Stimulated activated CD4-positive, alpha-beta T cell treated with anti-CD3 and anti-CD28 coated beads, Interleukin-12 subunit alpha, Interleukin-12 subunit beta, amount 100 ng/mL, for 48 hours (primary cell): ENCODE measurements at places on chromosomes 7 and 10.

- no peak for DNase-seq
Observed at GRCh38 chr10:60098677-60099601, 192.6 kb upstream of the CCDC6 start.

DNA sequence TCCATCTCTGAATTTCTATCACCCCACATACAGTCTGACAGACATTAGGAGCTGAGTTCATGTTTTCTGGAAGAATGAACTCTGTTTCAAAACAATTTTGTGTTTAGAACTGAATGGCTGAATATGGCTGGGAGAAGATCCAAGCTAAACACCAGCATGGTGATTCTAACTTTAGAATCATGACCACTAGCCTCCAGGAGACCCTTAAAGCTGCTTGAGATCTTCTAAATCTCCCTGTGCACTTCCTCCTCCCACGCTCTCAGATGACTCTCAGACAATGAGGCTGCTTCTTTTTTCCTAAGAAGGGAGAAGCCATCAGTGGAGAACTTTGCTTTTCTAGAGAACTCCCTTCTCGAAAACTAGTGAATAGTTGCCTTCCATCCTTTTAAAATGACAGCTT, 711.2 kb downstream of the GRID1 start:
- DNase-seq: no peak

DNA sequence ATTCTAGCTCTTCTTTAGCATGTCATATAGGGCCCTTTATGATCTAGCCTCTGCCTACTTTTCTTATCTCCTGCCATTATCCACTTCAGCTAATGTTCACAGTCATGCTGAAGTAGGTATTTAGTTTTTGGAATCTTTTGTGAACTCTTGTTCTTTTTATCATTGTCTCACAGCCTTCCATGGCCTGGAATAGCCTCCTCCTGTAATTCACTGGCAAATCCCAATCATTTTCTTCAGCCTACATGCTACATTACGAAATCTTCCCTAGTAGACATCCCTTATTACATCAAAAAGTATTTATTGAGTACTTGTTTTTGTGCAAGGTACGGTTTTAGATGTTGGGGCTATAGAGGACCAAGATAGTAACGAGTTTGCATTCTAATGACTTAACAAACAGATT, 3.4 kb upstream of the KIF20B start:
- no peak for DNase-seq

GRCh38 chr7:156015237-156016020, 203.2 kb upstream of the SHH start:
- no peak for DNase-seq

DNA sequence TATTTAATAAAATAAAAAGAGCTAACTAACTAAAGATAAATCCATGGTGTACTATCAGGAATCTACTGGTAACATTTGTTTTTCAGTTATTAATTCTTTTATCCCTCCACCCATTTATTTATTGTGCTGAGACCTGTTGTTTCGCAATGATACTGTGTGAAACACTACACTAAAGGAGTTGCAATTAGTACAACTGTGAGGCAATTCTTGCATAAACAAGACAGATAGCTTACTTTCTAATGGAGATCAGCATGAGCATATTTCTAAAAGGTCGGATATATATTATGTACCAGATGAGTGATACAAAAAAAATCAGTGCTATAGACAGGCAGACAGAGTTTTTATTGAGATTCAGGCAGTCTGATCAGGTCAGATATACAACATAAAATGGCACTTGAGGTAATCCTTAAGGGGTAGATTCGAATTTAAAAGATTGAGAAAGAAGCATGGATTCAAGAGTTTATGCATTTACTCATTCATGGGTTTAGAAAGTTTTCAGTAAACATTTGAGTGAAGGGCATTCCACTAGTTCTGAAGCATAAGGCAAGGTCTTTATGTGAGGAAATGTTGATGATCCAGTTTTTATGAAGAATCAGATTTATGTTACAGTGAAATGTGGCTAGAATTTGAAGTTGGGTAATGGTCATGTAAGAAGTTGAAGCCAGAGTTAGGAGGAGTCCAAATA, 147.6 kb downstream of the POLR1F start:
- no peak for DNase-seq

GRCh38 chr7:148584154-148584827, 6.3 kb upstream of the C7orf33 start:
- no peak for DNase-seq

GRCh38 chr7:68904630-68905029, 693.6 kb upstream of the AUTS2 start:
- DNase-seq: no peak

DNA sequence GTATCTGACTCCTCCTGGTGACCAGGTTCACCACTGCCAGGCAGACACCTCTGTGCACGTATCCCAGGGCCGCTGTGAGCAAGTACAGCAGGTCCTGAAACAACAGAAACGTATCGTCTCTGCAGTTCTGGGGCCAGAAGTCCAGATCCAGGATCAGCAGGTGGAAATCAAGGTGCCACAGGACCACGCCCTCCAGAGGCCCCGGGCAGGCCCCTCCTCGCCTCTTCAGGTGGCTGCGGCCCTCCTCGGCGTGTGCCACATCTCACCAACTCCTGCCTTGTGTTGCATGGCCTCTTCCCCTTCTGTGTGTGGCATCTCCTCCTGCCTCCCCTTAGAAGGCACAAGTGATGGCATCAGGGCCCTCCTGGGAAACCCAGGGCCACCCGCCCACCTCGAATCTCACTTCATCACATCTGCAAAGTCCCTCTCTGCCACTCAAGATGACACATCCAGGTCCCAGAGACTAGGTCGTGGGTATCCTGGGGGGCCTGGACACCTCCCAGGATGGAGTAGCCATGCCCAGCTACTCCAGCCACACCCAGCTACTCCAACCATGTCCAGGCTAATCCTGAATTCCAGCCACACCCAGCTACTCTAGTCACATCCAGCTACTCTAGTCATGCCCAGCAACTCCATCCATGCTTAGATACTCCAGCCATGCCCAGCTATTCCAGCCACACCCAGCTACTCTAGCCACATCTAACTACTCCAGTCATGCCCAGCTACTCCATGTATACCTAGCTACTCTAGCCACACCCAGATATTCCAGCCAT, 52.6 kb upstream of the DNAAF5 start:
- no peak for DNase-seq

GRCh38 chr7:112782498-112782897, 7.7 kb downstream of the TMEM168 start:
- no peak for DNase-seq

- DNase-seq: no peak
Observed at GRCh38 chr10:99930731-99931550, 78.8 kb downstream of the DNMBP start.

DNA sequence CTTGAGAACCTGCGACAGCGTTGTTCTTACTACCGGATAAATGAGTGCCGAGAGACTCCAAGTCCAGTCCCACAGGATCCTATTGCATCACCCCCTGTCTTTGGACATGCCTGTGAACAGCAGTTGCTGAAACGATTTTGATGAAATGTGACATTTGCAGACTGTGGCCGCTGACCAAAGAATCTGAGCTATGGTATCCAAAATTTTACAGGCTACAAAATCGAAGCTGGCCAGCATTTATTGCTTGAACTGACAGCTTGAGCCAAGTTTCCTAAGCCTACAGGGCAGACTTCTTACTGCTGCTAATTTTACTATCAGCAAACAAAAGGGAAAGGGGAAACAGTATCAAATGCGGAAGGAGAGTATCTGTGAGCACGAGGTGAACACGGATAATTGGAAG, 12.1 kb upstream of the NPVF start:
- DNase-seq: no peak

- DNase-seq: no peak
Observed at GRCh38 chr10:61992059-61992460, 90.6 kb downstream of the ARID5B start.

- no peak for DNase-seq
Observed at GRCh38 chr7:40298421-40298820, 163.6 kb downstream of the SUGCT start.
